ENCODE measurements at places on chromosomes 7 and 10.
A peak's percentile ranks its signal among the peaks of the same experiment; 100 is the strongest.

- no peak for DNase-seq
These were observed 44.3 kb downstream of the NOD1 start for GRCh38 chr7:30434140-30434799.

GRCh38 chr10:24115403-24115802 is 93.5 kb upstream of the KIAA1217 start:
- DNase-seq: no peak

- DNase-seq: no peak
These were observed 87.9 kb upstream of the RNF148 start for GRCh38 chr7:122790591-122790990.

DNA sequence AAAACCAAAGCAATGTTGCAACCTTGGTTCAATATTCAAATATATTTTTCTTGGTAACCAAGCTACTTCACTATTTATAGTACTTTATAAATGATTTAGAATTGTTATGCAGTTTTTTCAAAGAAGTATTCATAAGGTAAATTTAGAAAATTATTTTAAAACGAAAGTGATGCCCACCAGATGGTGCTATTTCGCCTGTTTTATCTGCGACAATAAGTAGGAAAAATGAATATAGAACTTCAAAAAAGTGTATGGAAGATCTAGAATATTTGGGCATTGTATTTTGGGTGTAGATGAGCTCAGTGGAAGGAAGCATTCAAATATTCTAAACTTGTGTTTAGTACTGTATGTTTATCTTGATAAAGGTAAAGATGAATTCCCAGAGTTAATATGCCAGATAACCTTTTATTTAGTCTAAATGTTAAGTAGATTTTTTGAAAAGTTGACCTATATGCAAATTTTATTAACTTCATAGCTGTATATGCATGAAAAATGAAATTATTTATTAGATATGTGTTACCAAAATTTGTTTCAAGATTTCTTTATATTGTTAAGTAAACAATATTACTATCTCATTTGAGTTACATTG is 93.2 kb downstream of the ADK start:
- no peak for DNase-seq

- no peak for DNase-seq
These were observed 121.6 kb downstream of the C10orf105 start for GRCh38 chr10:71597821-71598498.

DNA sequence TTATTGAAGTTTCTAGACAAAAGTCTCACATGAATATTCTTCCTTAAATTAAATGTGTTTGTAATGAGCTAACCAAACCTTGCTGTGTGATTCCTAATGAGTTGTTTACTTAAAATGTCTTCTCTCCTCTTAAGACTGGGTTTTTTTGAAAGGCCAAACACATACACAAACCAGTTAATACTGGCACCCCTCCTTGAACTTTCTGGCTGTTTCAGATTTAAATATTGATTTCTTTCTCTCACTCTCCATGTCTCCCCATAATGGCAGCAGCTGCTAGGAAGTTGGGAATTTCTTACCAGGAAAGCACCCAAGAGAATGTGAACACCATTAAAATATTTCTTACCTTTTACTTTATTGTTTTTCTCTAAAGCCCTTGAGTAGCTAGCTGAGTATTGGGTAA is 11.4 kb upstream of the PTN start:
- no peak for DNase-seq

DNA sequence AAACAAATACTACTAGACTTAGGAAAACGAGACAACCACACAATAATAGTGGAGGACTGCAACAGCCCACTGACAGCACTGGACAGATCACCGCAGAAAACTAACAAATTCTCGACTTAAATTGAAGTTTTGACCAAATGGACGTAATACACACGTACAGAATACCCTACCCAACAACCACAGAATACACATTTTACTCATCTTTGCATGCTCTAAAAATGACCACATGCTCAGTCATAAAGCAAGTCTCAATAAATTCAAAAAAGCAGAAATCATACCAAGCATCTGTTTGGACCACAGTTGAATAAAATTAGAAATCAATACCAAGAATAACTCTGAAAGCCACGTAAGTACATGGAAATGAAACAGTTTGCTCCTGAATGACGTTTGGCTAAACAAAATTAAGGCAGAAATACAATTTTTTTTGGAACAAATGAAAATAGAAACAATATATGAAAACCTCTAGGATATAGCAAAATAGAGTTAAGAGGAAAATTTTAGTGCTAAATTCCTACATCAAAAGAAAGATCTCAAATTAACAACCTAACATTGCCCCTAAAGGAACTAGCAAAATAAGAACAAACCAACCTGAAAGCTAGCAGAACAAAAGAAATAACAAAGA is 30.6 kb downstream of the MAPK8 start:
- no peak for DNase-seq

DNA sequence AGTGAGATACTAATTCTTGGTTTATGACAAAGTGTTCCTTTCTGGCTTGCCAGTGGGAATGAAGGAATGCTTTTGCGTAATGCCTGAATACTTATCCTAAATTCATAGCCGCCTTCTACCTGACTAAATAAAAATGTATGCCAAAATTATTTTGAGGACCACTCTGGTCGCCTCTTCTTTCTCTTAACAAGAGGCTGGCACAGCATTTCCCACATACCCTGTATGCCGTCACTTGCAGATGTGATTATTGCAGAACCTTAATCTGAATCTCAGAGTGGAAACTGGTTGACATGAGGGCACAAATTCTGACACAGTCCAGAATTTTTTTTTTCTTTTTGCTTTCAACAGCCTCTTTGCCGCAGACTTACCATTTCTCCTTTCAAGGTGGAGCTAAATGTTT is 124.6 kb upstream of the GLCCI1 start:
- DNase-seq: no peak

- DNase-seq: no peak
These were observed 33.9 kb upstream of the ZNF273 start for GRCh38 chr7:64869121-64869725.

GRCh38 chr7:135653340-135654080 is 8.8 kb upstream of the STMP1 start:
- DNase-seq: no peak

DNA sequence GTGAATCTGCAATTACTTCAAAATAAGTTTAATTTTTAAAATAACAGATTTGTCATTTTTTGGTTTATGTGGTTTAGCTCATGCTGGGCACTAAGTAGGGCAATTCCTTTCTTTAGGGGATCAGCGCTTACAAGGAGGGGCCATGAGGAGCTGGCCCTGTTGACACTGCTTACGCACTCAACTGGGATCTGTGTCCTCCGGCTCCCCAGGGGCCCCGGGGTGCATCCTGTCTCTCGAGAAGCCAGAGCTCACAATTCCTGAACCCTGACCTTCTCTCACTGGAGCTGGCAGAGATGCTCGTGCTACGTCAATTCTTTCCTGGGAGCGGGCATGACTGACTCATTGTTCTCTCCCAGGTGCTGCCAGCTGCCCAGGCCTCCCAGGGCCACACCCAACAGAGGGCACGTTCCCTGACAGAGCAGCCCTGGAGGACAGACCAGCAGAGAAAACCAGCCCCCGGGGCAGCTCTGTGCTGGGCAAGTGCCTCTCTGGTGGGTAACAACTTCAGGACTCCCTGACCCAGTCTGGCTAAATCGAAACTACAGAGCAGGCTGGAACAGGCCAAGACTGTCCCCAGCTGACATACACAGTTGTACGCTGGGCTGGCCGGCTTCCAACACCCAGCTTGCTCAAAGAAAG is 36.8 kb downstream of the CTBP2 start:
- no peak for DNase-seq

DNA sequence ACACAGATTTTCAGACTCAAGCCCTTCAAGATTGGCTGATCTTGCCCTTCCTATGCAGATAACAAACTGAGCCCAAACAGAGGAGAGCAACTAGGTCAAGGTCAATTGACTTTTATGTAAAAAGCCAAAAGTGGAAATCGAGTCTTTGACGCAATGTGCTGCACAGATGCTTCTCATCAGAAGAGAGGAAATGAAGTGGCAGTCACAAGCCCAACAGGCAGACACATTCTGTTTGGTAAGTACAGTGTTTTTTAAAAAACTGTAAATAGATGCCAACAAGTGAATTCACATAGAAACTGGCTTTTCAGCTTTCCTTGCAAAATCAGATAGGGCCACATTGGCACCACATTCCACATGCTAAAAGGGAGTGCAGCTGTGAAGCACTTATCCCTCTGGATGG is 606.6 kb downstream of the KCNMA1 start:
- DNase-seq: no peak

GRCh38 chr10:76255241-76255640 is 823.8 kb downstream of the LRMDA start:
- DNase-seq: no peak

- no peak for DNase-seq
These were observed 441 bp downstream of the FBH1 start for GRCh38 chr10:5890452-5890915.

DNA sequence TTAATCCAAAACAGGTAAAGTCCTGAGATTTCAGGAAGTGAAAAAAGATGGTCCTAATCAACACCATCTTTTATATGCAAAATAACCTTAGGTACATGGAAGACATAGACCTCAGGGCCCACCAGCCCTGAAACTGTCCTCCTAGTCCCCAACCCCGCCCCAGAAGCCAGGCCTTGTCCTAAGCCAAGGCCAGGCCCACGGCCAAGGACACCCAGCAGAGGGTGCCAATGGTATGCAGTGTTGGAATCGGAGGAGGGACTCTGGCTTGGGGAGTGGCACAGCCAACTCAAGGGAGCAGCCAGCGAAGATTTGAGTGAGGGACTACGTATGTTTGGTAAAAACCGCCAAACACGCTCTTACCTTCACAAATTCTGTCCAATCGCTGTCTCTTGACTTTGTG is 96.7 kb downstream of the ZRANB1 start:
- no peak for DNase-seq

DNA sequence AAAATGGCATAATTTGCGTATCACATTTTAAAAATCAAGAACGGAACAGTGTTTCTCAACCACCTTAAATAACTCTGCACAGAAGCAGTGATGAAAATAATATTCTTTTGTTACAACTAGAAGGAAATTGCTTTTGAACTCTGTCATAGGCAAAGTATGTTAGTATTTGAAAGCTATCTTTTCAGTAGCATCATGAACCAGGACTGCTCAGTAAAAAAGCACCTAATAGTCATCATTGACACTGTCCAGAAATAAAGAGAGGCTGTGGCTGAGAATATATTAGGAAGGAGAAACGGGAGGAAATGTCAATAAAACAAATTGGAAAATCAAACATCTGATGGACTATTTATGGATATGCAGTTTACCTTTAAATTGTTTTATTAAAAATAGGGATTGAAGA is 237.2 kb upstream of the AKR1E2 start:
- DNase-seq: no peak

DNA sequence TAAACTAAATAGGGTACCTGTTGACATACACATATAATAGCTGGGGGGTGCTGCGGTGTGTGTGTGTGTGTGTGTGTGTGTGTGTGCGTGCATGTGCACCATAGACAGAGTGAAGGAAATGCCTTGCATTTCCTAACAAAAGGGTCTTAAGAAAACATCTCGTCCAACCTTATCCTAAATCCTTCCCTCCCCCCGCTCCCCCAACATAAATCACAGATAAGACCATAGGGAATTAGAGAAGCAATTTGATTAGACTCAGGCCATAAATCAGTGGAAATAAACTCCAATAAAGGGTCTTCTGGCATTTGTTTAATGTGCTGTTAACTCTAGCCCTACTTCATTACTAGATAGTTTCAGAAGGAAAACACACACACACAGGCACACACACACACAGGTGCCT is 148.5 kb downstream of the PPP1R17 start:
- no peak for DNase-seq

- DNase-seq: no peak
These were observed 66.1 kb downstream of the MTPN start for GRCh38 chr7:135911099-135911498.

GRCh38 chr7:73976761-73977618 is 51.0 kb upstream of the ELN start:
- DNase-seq: no peak

- DNase-seq: no peak
These were observed 94.6 kb downstream of the FANK1 start for GRCh38 chr10:125990974-125991373.

DNA sequence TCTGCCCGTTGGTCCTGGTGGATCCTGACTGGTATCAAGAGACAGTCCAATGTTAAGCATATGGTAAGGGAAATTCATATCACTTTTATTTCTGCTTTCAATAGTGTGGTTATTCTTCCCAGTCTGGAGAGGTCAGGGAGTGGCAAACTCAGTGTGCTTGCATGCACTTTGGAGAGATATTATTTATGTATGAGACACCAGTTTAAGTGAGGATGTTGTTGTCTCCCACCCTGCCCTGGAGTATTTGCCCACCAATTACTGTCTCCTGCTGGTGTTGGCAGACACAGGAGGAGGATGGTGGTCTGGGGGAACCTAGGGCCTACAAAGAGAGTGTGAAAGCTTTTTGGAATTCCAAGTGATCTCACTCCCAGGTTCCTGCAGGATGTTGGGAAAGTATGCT is 59.7 kb downstream of the OR13A1 start:
- no peak for DNase-seq

- DNase-seq: no peak
These were observed 70.5 kb upstream of the DNAJB6 start for GRCh38 chr7:157266272-157266671.

GRCh38 chr7:19560111-19560883 is 148.5 kb downstream of the POLR1F start:
- no peak for DNase-seq

- no peak for DNase-seq
These were observed 171.2 kb downstream of the SUGCT start for GRCh38 chr7:40306025-40306424.

DNA sequence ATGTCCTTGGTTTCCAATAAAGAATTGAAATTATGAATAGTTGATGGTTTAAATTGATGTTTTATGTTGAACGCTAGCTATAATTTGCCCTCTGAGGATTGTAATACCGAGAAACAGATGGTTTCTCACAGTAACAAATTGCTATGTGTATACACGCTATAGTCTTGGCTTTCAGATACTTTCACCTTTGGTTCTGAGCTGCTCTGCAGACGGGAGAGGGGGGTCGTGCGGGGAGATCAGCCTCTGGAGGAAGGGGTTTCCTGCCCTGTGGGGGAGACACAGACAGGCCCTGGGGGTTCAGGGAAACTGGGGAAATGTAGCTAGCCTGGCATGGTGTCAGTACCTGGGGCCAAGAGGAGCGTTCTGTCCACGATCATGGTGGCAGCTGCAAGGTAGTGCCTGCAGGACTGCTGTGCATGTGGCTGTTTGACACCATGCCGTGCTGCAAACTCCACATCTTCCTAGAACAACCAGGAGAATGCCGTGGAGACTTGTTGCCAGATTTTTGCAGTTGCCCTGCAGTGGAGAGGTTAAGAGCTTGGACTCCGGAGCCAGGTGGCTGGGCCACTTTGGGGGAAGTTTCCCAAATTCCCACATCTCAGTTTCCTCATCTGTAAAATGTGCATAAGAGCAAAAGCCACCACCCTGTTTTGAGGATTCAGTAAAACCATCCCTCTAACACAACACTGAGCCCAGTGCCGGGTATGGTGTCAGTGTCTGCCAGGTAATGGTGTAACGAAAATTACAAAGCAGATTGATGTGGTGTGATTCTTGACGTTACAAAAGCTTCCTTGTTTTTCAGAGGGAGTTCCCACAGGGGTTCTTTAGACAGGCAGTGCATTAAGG is 167.9 kb downstream of the CUX1 start:
- DNase-seq: peak; percentile 74

GRCh38 chr7:142815134-142815533 is 39.7 kb upstream of the EPHB6 start:
- DNase-seq: no peak

- DNase-seq: peak; percentile 69
These were observed 2.4 kb downstream of the RBM20 start for GRCh38 chr10:110646417-110647135.

Measured in NCI-H2227 treated with DMSO at 0.1 percent for 48 hours (cell line).